Fibroblast of skin of left biceps (primary cell): ENCODE measurements at places on chromosomes 11 and 22.

DNA sequence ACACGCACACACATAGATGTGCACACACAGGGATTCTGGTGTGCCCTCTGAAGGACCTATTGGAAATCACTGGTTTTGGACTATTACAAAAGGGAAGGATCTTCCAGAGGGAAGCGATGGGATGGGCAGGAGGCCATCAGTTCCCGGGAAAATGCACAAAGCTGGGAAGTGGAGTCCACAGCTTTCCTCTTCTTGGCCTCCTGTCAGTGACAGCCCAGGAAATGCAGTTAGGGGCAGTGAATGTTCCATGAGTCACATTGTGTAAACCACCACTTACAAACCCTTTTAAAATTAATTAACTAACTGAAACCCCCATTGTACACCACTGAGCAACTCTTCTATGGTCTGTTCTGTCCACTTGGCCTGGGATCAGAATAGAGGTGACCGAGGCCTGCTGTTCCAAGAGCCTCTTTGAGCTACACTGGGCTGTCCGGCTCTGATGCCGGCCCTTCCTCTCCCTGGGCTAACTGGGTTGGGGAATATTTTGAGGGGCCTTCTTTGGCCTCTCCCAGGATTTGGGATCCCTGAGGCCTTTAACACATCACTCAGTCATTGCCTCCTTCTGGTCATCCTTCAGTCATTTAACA lies 137.7 kb downstream of the FEZ1 start:
- DNase-seq = no peak

- DNase-seq = no peak
Measured at GRCh38 chr11:124884869-124885479, 12.7 kb downstream of the ROBO4 start.

DNA sequence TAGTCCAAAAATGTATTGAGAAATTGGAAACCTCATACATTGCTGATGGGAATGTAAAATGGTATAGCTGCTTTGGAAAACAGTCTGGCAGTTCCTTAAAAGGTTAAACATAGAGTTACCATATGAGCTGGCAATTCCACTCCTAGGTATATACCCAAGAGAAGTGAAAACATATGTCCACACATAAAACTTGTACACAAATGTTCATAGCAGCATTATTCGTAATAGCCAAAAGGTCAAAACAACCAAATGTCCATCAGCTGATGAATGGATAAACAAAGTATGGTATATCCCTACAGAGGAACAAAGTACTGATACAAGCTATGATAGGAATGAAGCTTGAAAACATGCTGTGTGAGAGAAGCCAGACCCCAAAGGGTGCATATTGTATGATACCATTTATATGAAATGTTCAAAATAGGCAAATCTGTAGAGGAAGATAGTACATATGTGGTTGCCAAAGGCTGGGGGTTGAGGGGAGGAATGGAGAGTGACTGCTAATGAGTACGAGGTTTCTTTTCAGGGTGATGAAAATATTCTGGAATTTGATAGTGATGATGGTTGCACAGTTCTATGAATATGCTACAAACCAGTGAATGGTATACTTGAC lies 85.8 kb downstream of the ZBTB16 start:
- DNase-seq = no peak

DNA sequence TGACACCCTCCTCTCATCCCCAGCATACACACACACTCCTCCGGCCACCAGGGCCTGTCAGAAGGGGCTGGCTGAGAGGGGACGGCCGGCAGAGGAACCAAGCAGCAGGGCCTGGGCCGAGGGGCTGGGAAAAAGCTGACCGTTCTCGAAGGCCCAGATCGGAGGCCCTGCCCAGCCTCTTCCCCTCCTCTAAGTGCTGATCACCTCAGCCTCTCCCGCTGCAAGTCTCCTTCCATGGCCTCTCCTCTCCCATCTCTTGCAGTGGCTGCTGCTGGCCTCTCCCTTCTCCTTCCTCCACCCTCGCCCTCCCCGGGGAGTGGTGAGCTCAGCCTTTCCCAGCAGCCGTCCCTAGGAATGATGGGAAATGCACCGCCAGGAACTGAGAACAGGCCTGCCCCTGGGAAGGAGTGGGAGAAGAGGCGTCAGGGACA lies 39.6 kb downstream of the ARRB1 start:
- DNase-seq = no peak

GRCh38 chr11:12950670-12951069 lies 58.4 kb upstream of the RASSF10 start:
- DNase-seq = no peak

GRCh38 chr11:8545698-8546366 lies 48.2 kb downstream of the STK33 start:
- DNase-seq = no peak

DNA sequence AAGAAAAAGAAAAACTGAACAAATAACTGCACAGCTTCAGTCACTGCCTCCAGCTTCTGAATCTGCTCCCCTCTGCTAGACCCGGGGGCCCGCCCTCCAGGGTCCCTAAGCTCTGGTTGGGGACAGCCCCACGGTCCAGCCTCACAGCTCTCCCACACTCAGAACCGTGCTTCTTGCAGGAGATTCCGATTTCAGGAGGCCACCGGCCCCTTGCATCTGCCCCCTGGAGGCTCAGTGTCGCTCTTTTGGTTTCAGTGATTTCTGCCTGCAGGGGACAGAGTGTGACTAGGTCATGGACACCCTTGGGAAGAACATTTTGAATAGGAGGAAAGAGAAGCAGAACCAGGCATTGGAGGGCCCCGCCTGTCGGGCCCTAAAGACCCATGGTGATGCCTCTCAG lies 23.1 kb upstream of the RPS3 start:
- DNase-seq = no peak

DNA sequence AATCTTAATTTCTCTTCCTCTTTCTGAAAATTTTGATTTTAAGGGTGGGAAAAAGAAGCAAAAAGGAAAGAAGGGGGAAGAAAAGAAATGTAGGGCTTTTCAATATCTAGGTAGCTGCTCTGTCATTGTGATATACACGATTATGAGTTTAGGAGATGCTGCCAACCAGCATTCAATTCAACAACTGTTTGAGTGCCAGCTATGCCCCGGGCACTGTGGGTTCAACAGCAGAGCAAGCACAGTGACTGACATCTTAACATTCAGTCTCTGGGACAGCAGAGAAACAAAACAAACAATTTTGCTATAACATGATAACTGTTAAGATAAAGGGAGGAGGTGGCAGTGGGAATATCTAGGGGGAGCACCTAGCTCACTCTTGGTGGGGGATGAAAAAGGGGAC lies 91.6 kb downstream of the DBX1 start:
- no peak for DNase-seq

DNA sequence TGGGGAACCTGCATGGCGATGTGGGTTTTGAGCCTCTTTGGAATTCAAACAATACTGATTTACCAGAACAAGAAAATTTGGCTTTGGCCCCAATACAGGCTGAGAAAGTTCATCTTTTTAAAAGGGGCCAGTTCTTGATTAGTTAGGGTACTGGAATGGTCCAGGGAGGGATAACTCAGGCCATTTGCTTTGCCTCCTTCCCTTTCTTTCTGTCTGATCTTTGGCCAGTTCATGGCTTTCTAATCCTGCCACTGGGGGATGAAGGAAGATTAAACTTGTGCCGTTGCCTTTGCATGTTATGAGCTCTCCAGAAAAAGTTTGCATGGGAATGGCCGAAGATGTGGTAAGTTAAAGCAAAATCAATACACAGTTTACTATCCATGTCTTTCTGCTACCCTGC lies 78.4 kb downstream of the ADAMTS15 start:
- DNase-seq = no peak

- no peak for DNase-seq
Measured at GRCh38 chr11:9951807-9952206, 287.9 kb downstream of the SWAP70 start.
